ENCODE measurements at places on chromosomes 5 and 9.

DNA sequence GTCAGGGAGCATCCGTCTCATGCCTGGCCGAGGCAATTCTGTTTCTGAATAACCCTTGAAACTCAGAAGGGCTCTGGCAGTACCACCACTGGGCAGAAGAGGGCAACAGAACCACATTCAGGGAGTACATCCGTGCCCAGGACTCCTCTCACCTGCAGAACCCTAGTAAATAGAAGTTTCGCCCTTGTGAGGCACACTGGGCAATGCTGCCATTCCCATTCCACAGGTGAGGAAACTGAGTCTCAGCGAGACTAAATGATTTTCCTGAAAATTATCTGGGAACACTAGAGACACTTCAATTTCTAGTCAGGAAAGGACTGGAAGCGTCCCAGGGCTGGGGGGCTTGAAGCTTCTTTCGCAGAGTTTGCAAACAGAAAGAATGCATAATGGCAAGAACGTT, 74.7 kb downstream of the FGF1 start:
- no peak for DNase-seq

DNA sequence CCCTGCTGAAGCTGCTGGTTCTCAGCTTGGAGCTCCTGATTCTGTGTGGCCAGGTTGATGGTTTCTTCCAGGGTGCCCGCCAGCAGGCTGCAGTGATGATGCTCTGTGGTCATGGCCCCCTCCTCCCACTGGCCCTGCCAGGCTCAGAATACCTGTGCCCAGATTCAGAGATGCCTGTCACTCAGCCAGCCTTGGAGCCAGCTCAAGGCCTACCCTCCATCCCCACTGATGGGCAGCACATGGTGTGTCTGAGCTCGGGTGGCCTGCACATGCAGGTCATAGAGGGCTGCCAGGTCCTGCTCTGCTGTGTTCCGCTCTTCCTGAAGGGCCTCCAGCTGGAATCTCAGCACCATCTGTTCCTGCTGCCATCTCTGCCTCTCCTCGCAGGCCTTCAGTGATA, 5.4 kb downstream of the SLC35A4 start:
- no peak for DNase-seq

- no peak for DNase-seq
Observed at GRCh38 chr5:17121776-17122175, 95.7 kb upstream of the BASP1 start.

DNA sequence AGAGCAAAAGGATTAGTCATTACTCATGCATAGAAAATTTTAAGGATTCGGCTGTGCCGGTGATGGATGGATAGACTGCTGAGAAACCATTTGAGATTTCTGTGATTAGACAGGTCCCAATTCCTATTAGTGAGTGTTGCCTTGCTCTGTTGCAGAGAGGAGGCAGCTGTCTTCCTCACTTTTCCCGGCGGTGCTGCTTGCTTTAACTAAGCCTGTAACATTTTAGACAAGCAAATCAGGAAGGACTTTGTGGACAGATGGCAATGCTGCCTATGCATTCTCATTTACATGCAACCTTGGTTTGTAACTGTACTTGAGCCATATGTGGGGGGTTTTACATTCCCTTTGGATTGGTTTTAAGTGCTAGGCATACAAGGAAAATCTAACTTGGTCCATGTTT, 1176.3 kb downstream of the CDH18 start:
- DNase-seq = no peak

- DNase-seq = no peak
Observed at GRCh38 chr9:75039801-75040200, 11.7 kb upstream of the CARNMT1 start.

DNA sequence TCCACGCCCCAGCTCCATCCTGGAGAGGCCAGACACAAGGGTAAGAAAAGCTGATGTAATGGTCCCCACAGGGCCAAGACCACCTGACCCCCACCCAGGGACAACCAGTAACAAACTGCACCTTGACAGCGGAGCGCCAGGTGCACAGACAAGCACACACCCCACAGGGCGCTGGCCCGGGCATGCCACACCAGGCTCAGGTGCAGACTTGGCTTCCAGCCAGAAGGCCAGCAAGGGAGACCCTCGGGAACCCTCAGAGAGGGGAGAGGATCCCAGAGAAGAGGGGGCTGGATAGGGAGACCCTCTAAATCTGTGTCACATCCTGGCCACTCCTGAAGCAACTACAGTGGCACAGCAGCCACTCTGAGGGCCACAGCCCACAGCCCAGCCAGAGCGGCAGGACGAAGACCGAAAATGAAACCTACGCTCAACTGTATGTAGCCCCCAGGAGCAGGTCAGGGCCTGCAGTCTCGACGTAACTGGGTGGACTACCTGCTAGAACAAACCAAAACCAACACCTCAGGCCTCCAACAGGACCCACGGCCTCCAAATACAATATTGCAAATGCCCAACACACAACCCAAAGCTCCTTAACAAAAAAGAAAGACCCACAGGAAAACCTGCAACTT, 18.5 kb downstream of the CAMSAP1 start:
- no peak for DNase-seq

DNA sequence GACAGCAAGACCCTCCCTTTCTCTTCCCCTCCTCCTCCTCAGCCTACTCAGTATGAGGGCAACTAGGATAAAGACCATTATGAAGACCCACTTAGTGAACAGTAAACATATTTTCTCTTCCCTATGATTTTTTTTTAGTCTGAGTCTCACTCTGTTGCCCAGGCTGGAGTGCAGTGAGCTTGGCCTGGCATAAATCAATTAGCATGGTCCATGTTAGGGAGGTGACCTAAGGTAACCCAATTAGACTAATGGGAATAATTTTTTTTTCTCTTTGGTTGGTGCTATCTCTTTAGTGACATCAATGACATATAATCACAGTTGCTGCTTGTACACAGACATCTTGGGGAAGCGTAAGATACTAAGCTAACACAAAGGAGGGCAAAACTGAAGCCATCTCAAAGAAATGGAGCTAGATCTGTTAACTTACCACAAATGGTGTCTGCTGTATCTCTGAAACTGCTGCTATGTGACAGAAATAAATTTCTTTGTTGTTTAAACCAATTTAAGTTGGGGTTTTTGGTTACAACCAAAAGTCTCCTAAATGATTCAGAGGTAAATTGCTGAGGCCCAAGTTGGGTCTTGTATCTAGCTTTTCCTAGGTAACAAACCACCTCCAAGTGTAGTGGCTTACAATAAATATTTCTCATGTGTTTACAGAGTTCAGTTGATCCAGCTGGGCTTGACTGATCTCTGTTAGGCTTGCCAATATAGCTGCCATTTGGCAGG, 13.3 kb downstream of the PKD2L2 start:
- no peak for DNase-seq

- no peak for DNase-seq
Observed at GRCh38 chr5:33479311-33479710, 38.5 kb downstream of the TARS1 start.

DNA sequence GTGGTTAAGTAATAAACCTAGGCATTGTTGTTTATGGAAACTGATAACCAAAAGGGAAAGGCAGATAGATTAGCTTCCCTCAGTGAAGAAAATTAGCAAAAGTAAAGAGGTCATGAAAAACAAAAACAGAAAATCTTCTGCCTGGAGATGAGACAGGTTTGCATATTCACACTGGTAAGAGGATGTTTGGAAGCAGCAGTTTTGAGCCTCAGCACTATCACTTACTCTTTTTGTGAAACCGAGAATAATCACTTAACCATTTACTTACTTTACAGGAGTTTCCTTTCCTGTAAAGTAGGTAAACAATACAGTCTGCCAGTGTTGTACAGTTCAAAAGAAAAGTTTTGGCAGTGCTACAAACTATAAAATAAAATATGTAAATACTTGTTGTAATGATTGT, 35.5 kb upstream of the EMB start:
- DNase-seq = no peak

GRCh38 chr9:135156525-135157510, 69.3 kb downstream of the OLFM1 start:
- DNase-seq = no peak

GRCh38 chr5:133703935-133704334, 91.6 kb upstream of the FSTL4 start:
- no peak for DNase-seq

GRCh38 chr5:138956801-138957200, 81.7 kb upstream of the LRRTM2 start:
- no peak for DNase-seq

DNA sequence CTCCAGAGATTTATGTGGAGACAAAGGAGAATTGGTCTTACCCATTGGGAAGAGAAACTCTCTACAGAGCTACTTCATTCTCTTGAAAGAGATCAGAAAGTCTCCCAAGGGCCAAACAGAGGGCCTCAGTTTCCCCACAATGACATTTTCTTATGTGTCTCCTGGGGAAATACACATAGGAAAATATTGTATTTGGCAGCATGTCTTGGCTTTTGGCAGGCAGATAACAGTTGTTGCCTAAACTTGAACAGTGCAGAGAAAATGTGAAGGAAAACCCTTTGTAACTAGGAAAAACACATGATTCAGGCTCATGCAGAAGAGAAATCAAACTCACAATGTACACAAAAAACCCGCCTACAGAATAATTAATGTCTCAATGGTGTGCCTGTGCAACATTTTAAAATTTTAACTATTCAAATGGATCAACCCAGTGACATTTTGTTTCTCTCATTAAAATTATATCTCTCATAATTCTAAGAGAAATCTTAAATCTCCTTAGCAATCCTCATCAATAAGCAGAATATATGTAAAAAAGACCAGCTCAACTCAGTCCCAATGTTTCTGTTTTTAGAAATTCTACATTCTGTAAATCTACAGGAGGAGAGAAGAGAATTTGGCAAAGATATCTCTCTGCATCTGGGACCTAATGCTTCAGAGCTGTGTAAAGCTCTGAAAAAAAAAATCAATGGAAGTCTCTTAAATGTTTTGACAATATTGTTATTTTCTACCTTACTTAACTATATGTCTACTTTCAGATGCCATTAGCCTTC, 205.1 kb downstream of the ADAMTSL1 start:
- DNase-seq = no peak

- DNase-seq = no peak
Observed at GRCh38 chr5:17228821-17229291, 11.4 kb downstream of the BASP1 start.

GRCh38 chr9:1946526-1947283, 68.4 kb upstream of the SMARCA2 start:
- no peak for DNase-seq

DNA sequence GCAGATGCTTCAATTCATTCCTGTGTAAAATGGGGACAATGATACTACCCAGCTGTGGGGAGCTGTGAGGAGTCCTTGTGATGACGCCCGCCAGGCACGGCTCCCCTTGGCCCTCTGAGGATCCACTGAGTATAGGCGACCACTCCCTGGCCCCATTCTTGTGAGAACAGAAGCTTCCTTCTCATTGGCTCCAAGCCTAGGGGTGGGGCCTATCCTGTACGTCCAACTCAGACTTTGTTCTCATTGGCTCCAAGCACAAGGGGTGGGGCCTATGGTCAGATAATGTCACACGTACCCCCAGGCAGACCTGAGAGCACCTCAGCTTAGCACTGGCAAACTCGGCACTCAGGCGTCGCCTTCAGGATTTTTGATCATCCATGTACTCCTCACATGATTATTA, 232.9 kb upstream of the MVB12B start:
- no peak for DNase-seq

GRCh38 chr9:125586172-125586511, 120.9 kb downstream of the MAPKAP1 start:
- no peak for DNase-seq

DNA sequence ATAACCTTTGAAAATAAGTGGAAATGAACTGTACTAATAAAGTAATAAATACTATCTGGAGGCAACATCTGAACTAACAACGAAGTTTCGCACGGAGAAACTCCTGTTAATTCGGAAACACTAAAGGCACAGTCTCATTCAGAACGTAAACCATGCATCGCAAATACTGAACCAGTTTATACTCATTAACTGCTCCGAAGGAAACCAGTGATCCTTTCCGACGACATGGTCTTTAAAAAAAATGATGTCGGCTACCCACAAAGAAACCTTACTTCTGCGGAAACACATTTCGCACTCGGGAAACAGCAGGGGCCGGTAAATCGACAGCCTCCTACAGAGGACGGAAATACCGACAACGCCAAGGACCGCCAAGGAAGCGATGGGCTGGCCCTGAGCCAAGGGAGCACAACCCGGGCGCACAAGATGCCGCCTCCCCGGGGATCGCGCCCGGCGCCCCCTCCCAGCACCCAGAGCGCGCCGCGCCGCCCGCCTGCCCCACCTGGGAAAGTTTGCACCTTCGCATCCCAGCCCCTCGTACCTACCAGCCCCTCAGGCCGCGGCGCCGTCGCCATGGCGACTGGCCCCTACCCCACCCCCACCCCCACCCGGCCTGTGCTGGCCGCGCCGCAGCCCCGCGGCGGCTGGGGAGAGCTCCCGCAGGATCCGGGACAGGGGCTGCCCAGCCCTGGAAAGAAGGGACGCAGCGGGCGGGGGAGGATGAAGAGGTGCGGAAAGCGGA, 732 bp downstream of the PRKAA1 start:
- no peak for DNase-seq

- DNase-seq = no peak
Observed at GRCh38 chr9:122336866-122337555, 33.8 kb upstream of the PTGS1 start.

GRCh38 chr5:169307646-169308045, 6.7 kb upstream of the SLIT3 start:
- no peak for DNase-seq

DNA sequence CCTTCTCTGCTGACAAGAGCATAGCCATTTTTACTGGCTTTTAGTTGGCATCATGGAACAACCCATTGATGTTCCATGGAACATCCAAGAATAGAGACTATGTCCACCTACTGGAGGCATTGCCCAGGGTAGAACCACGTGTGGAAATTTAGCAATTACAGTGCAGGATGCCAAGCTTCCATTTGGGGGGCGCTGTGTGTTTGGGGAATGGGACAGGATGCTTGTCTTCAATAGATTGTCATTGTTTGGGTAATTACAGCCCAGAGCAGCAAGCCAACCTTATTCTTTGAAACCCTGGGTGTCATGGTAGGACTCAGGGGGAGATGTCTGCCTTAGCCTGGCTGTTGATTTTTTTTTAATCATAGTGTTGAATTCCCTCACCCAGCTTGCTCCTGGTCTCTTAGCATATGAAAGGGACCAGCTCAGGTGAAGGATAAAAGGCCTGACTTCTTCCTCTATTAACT, 171.1 kb downstream of the DOCK2 start:
- no peak for DNase-seq

GRCh38 chr9:134984372-134985265, 66.9 kb upstream of the FCN1 start:
- no peak for DNase-seq

- no peak for DNase-seq
Observed at GRCh38 chr5:142720641-142721271, 34.9 kb upstream of the FGF1 start.

DNA sequence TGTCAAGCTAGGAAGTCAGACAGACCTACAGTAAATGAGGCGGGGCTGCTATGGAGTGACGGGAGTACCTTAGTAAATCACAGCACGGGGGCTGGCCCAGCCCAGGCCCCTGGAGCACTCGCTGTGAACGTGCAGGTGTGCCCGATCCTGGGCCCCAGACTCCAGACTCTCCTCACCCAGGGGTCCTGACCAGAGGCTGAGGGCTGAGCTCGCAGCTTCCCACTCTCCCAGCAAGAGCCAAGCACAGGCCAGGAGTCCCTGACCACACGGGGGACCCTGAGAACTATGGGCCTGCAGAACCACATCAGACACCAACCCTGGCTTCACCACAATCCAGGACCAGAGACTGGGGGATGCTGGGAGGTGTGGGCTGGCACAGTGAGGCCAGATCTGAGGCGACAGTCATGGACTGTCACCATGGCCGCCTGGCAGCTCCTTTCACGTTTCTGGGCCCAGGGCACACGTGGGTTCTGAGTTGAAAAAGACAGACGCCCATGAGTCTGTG, 73.4 kb downstream of the ADAMTS2 start:
- DNase-seq = no peak

Data from GM04503 (cell line).